WERI-Rb-1 (cell line): ENCODE measurements at places on chromosomes 11 and 22.
A peak's percentile ranks its signal among the peaks of the same experiment; 100 is the strongest.

DNA sequence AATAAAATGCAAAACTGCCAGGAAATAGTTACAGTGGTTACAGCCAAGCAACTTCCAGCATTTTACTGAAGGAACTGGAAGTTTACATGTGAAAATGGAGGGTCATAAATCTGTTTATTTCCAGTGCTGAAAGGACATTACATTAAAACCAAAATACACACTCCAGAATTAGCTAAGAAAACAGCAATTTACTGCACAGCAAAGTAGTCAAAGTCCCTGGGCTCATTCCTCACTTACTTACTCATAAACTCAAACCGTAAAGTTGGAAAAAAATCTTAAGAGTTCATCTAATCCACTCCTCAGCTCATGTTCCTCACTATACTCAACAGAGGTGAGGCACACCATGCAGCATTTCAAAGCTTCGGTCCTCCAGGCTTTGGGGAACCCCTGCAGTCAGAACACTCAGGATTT is 17.4 kb downstream of the CTSC start:
- no peak for DNase-seq

DNA sequence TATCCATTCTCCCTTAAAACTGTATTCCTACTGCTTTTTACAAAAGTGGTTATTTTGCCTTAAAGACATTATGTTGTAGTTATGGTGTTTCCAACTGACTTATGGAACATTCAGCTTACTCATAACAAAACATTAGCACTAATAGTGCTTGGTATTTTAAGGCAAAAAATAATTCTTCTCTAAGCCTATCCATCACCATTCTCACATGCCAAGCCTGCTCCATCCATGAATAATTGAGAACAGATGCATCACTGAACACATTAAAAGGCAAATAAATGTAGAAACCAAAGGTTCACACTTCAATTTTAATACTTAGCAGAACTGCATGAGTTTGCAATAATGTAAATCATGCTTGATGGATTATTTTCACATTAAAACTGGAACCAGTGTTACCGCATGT is 42.3 kb upstream of the DDI1 start:
- DNase-seq = no peak

- no peak for DNase-seq
Observed at GRCh38 chr22:47608421-47608820, 846.0 kb downstream of the TBC1D22A start.

- DNase-seq = peak; percentile 37
Observed at GRCh38 chr11:76419896-76420295, 24.9 kb upstream of the EMSY start.

- DNase-seq = no peak
Observed at GRCh38 chr22:34722901-34723300, 343.1 kb upstream of the ISX start.

GRCh38 chr11:8219257-8220021 is 44.2 kb downstream of the LMO1 start:
- peak; percentile 72 for DNase-seq

GRCh38 chr11:394034-394857 is at the start of gene PKP3:
TSS of gene PKP3 (plus strand) at chr11:394209. CDS start at chr11:394293, 84 bp downstream.
- DNase-seq = no peak
